ENCODE measurements at places on chromosomes 16 and 17.

DNA sequence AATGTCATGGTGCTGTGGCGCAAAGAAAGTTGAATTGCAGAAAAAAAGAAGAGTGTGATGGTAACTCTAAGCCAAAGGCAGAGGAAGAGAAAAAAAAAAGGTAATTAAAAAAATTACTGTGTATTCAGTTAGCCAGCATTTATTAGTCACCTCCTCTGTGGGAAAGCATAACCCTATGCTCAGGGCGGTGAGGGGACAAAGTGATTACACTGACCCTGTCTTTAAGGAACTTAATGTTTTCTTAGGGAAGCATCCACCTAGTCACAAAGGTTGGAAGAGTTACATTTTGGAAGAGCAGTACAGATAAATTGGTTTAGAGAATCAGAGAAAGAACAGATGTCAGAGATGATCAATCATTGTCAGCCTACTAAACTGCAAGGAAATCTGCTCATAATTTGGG, 410.3 kb downstream of the CDH11 start:
- DNase-seq, result no peak

DNA sequence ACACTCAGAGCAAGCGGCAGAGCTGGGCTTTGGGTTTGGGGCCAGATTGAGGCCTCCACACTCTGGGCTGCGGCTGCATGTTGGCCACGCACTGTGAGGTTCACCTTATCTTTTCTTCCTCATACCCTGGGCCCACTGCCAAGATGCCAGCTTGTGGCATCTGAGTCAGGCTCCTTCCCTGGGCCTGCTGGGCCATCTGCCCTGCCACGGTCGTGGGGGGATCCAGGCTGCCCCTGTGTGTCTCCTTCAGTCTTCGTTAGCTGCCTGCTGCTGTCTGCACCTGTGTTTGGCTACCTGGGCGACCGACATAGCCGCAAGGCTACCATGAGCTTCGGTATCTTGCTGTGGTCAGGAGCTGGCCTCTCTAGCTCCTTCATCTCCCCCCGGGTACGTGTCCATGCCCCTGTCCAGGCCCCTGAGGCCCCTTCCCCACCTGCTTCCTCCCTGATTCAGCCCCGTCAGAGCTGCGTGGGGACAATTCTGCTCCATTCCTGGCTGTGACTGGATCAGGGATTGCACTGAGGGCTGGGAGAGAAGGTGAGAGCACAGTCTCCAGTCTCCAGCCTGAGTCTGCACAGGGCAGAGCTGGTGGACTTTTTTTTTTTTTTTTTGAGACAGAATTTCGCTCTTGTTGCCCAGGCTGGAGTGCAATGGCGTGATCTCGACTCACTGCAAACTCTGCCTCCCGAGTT, 11.2 kb downstream of the SPNS3 start:
- DNase-seq, result no peak

DNA sequence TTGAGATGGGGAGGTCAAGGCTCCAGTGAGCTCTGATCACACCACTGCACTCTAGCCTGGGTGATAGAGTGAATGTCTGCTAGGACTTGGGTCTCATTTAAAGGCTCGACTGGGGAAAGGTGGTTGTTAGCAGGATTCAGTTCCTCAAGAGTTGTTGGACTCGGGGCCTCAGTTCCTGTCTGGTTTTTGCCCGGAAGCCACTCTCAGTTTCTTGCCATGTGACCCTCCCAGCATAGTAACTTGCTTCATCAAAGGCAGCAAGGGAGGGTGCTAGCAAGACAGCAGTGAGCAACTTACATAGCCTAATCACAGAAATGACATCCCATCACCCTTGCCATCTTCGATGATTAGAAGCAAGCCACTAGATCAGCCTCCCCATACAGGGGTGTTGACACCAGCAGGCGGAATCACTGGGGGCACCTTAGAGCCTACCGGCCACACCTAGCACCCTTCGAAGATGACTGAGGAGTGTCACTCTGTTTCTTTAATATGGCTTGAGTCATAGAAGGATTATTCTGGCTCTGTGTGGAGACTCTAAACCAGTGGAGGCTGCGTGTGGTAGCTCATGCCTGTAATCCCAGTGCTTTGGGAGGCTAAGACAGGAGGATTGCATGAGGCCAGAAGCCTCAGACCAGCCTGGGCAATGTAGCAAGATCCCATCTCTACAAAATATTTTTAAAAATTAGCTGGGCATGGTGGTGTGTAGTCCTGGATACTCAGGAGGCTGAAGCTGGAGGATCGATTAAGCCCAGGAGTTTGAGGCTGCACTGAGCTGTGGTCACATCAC, 13.2 kb upstream of the SCNN1B start:
- no peak for DNase-seq

GRCh38 chr16:83516931-83517330, 290.8 kb upstream of the HSBP1 start:
- DNase-seq, result no peak

DNA sequence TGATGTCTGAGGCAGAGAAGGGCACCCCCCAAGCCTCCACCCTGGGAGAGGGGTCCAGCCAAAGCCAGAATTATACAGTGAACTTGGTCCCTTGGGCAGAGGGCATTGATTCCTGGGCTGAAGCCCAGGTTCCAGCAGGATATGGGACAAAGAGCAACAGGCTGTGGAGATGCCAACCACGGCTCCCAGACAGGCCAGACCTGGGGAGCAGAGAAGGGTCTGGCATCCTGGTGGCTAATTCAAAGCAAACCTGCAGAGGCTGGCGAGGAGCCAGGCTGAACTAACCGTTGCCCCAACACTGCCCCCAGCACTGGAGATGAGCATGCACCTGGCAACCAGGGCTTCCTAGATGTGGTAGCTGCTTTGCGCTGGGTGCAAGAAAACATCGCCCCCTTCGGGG, 3.0 kb downstream of the CES3 start:
- no peak for DNase-seq

DNA sequence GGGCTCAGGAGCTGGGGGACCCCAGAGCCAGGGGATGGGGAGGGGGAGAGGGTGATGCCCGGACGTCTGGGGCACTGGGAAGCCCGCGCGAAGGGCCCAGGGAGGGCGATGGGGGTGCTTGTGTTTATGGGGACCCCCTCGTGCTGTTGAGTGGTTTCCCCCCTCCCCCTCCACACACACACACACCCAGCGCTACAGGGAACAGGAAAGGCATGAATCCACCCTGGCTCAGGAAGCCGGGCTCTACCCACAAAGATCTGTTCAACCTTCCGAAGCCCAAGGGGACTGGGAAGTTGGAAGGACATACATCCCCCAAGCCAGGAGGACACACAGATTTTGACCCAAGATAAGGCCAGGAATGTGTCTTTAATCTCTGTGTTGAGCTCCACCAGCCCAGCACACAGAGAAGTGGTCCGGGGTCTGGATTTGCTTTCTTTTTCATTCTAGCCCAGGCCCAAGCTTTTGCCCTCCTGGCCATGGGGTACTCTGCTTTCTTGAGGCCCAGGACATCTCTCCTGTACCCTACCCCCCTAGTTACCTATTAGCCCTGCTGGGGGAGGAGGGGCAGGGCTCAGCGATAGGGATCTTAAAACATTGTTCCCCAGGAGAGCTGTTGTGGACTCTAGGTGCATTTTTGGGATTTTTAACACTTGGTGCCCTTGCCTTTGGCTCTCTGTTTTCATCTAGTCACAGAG, 1.2 kb downstream of the UBALD2 start:
- no peak for DNase-seq

DNA sequence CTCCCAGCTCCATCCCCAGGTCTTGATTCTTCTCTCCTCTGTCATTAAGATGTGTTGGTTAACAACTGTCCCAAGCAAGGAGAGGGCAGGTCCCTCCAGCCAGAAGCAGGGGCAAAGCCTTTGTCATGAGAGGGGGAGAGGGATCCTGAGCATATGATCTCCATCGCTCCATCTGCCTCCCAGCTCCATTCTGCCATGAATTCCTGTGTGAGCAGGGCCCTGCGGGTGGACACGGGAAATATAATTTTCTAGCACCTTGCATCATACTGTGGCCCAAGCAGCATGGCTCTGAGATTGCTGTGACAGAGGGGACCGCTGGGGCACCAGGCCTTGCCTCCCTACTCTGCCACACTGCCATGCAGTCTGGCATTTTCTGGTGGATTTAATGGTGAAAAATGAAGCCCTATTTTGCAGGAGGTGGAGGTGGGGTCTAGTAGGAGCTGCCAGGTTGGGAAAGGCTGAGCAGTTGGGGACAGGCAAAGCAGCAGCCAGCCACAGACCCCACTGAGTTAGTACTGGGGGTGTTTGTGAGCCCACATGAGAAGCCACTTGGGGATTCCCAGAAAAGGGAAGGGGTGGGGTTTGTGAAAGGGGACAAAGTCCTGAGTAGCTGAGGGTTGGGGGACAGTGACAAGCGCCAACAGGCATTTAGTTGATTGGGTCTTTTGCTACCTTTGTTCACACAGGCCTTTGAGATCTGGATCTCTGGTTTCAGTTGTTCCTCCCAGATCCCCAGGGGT, 16.4 kb downstream of the TMEM238L start:
- no peak for DNase-seq

DNA sequence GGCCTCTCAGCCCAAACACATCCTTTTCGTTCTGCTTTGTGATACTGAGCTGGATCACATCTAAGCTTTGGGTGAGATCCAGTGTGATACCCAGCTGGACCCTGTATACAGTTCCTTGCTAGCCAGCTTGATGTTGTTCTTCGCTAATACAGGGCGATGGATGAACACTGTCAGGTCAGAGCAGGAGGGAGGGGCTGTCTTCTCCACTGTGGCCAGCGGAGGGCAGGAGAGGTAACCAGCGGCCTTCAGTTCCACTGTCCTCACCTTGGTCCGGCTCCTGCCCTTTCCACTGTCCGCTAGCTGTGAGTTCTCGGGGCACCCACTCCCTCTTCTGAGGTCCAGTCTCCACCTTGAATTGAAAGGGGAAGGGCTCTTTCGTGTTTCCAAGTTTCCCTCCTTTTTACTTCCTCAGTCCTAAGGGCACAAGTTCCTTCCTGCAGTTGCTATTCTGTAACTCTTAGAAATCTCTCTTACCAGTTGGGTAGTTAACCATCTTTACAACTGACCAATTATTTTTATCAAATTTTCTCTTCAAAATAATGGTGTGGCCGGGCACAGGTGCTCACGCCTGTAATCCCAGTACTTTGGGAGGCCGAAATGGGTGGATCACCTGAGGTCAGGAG, 3.0 kb upstream of the ZNF213 start:
- no peak for DNase-seq

- no peak for DNase-seq
Measured at GRCh38 chr16:31471875-31472708, at the start of gene TGFB1I1. Gene TGFB1I1 (plus strand): TSS chr16:31472152. CDS start chr16:31472189, 37 bp downstream.

- DNase-seq, result peak; percentile 99
Measured at GRCh38 chr17:45148183-45149036, at the start of gene HEXIM1. Gene HEXIM1 (plus strand): TSS chr17:45148475. CDS start chr17:45149191, 716 bp downstream.

DNA sequence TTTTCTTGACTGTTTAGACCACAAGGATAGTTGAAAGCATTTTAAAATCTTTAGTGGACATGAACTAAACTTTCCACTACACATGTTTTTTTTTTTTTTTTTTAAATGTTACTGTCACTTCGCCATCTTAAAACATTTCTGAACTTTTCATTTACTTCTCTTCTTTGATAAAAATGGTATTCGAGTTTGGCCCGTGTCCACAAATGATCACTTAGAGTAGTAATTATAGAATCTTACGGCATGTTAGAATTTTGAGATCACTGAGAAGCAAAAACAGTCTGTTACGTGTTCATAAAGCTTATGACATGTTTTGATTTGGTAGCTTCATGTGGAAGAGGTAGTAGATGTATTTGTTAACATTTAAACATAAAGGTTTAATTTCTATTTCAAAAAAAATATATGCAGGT, 1.1 kb downstream of the NSRP1 start:
- DNase-seq, result no peak

DNA sequence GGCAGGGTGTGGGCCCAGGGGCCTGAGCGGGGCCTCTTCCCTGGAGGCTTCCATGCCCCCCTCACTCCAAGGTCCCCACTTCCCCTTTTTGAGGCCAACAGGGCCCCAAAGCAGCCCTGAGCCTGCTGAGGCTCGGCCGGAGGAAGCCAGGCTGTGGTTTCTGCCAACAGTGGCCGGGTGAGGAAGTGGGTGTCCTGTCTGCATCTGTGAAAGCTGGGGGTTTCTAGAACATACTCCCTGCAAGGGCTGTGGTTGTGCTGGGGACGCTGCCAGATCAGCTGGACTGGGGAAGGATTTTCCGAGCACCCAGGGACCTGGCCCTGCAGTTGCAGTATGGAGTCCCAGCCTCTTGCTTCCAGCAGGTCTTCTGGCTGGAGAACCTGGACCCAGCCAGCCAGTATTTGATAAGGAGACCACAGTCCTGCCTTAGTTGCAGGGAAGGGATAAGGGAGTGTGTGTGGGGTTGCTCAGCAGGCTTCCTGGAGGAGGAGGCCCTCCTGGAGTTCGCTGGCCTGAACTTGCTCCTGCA, 15.7 kb downstream of the ADCY7 start:
- DNase-seq, result no peak

DNA sequence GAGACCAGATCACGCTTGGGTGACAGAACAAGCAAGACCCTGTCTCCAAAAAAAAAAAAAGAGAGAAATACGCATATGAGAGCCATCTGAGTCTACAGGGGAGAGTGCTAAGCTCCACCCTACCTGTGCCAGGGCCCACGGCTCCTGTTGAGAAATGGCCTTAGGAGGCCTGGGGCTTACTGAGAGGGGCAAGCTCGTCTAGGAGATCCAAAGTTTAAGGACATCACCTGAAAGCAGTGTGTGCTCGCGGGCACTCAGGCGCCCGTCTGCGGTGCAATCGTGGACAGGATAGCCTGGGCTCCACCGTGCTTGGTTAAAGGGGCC, 14.5 kb upstream of the BAIAP2 start:
- no peak for DNase-seq

DNA sequence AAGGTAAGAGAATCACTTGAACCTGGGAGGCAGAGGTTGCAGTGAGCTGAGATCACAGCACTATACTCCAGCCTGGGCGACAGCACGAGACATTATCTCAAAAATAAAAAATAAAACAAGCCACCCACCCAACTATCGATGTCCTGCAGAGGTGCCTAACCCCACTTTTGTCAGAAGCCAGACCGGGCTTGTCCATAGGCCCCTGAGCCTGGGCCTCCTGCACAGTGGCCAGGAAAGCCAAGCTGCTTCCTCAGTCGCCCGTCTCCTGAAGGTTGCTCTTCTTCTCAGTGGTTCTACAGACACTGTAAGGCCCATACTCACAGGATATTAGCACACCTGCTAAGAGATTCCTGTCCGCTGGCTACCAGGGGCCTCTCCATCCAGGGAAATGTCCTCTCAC, 11.2 kb downstream of the CES2 start:
- no peak for DNase-seq

- no peak for DNase-seq
Measured at GRCh38 chr17:14296166-14296910, 4.5 kb upstream of the HS3ST3B1 start.

- DNase-seq, result no peak
Measured at GRCh38 chr17:57113656-57114055, 28.6 kb downstream of the AKAP1 start.
